ENCODE measurements at places on chromosomes 12 and 14. TPM values are rescaled to one million over a fixed set of nuclear protein-coding genes. Genes with fewer than 3 reads are reported as not detected.
A peak's percentile ranks its signal among the peaks of the same experiment; 100 is the strongest.

NFYB gene
- 24.7 TPM for total RNA-seq

TPPP2 gene
- total RNA-seq, result not detected

SMOC1 gene
- total RNA-seq, result 3.6 TPM

LRRC23 gene
- 8.7 TPM for total RNA-seq

LGMN gene
- 341 TPM for total RNA-seq

SAMD15 gene
- 4.8 TPM for total RNA-seq

CREBL2 gene
- 67.8 TPM for total RNA-seq

LDHB gene
- total RNA-seq, result 422 TPM

DNA sequence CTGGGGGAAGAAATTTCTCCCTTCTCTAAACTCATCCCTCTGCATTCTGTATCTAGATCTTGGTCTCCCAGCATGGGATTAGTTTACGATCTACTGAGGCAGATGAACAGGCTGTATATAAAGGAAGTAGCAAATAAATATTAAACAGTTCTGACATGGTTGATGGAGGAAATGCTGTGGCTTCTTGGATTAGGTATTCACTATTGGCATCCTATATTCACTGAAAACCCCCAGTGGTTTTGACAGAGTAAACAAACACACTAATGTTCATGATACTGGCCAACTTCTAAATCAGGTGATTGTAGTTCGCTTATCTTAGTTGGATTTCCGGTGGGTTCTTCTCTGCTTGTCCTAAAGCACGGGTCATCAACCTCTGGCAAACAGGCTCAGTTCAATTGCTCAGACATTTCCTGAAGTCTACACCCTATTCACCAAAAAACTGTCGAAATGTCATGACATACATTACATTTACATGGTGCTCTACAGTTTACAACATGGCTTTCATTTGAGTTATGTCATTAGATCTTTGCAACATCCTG is 433.9 kb downstream of the EGLN3 start:
- no peak for DNase-seq

DNA sequence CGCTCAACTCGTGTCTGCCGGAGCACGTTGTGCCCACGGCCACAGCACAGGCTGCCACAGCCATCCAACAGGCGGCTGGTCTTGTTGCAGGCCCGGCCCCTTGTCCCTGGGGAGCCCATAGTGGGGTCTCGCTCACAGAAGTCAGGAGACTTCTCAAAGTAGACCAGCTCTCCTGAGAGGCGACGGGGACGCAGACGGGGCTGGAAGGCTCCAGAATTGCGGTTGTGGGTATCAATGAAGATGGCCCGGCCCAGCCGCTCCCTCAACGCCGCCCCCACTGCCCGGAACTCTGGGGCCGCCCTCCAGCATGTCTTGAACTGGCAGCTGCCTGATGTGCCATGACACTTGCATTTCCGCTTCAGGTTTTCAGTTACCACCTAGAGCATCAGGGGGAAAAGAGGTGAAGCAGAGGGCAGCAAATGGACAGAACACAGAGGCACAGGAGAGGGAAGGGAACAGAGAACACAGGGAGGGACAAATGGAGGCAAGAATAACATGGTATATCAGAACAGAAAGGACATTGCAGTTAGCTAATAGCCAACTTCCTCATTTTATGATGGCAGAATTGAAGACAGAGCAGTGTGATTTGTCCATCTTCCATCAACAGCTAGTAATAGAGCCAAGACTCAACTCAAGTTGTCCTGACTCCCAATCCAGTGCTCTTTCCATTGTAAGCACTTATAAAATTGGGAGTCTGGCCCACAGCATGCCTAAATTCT is 5.2 kb downstream of the WNT10B start:
- no peak for DNase-seq

- DNase-seq, result no peak
These were observed 141.1 kb downstream of the CAND1 start for GRCh38 chr12:67410246-67410645.

DNA sequence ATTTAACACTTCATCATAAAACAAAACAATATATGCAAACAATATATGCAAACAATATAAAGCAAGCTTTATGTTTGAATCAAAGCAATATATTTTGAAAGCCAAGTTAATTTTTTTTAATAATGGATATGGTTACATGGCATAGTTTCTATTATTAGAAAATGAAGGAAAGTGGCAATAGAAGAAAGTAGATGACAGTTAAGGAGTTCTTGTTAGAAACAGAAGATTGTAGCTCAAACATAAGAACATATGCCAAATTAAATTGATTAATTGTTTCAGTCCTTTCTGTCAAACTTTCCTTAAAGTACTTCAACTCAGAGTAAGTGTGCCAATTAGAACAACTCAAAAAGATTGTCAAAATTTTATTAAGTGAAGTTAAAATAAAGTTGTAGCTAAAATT is 1248.3 kb downstream of the SLC16A7 start:
- no peak for DNase-seq

- DNase-seq, result no peak
These were observed 15.6 kb downstream of the NUAK1 start for GRCh38 chr12:106123110-106123509.

DNA sequence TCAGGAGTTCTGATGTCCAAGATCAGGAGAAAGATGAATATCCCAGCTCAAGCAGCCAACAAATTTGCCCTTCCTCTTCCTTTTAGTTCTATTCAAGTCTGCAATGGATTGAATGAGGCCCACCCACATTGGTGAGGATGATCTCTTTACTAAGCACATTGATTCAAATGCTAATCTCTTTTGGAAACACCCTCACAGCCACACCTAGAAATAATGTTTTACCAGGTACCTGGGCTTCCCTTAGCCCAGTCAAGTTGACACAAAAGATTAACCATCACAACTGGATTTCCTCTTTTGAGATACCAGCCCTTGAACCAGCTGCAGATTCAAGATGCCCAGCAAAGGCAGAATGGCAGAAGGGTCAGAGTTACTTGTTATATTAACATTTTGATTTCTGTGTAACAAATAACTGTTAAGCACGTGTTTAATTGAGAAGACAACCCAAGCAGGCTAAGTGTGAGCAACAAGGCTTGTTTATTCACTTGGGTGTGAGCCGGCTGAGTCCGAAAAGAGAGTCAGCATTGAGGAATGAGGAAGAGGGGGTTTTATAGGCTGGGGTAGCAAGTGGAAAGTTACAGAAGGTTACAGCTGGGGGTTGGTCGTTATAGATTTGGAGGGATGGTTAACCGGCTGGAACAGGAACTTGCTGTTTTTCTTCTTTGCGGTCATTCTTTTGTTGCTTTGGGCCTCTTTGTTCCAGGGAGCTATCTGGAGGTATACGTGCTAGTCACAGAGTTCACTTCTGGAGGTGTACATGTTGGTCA is 180.3 kb downstream of the EMP1 start:
- no peak for DNase-seq

GRCh38 chr12:54417712-54418440 is 1.2 kb downstream of the ITGA5 start:
- DNase-seq, result no peak

DNA sequence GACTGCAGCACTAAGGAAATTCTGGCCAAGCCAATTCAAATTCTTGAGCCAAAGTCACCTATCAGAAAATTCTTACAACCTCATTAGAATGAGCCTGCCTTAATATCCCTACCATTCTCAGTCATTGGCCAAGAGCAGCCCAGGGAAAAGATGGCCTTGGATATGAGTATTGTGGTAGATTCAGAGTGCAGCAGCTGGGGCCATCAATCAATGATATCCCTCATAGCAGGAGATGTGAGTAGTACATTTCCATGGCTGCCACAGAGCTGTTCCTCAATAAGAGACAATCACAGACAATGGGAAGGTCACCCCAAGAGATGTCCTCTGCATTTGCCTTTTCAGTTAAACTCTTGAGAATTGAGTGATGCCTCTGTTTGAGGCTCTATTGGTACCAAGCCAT is 161.6 kb downstream of the DYRK2 start:
- DNase-seq, result no peak

DNA sequence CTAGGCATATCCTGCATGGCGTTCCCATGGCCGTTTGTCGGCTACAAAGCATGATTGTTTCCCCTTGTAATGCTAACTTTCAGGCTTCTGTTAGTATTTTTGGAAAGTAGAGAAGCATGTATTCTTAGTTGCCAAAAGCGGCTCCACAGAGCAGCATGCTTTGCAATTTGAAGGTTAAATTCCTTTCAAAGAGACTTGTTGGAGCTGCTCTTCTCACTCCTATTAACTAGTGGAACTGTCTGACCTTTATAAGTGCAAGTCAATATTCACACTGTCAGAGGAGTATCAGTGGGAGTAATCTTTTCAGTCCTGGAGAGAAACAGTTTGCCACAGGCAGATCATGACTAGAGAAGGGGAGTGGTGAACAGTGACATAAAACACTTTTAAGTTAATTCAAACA is 656.1 kb upstream of the NOVA1 start:
- no peak for DNase-seq

- no peak for DNase-seq
These were observed 59.1 kb upstream of the MED13L start for GRCh38 chr12:116336542-116337065.

GRCh38 chr12:56119361-56119796 is 1.3 kb downstream of the ZC3H10 start:
- DNase-seq, result peak; percentile 85

- no peak for DNase-seq
These were observed 98.1 kb downstream of the MED13L start for GRCh38 chr12:116179384-116179783.
